GM23338 (cell line): ENCODE measurements at places on chromosomes 7 and 10. TPM values are rescaled to one million over a fixed set of nuclear protein-coding genes. Genes with fewer than 3 reads are reported as not detected.

MMRN2 gene
- total RNA-seq, result 1.0 and 2.4 TPM in 2 replicates

PPP1R17 gene
- total RNA-seq, result 0.27 and 0.52 TPM in 2 replicates

CPEB3 gene
- total RNA-seq, result 1.6 and 1.9 TPM in 2 replicates

BMI1 gene
- 9.7 and 10.7 TPM in 2 replicates for total RNA-seq

UPK3B gene
- total RNA-seq, result 3.0 and 5.2 TPM in 2 replicates

GRCh38 chr7:118918556-118918955 lies 694.1 kb downstream of the ANKRD7 start:
- peak; percentile 28 for DNase-seq

DNA sequence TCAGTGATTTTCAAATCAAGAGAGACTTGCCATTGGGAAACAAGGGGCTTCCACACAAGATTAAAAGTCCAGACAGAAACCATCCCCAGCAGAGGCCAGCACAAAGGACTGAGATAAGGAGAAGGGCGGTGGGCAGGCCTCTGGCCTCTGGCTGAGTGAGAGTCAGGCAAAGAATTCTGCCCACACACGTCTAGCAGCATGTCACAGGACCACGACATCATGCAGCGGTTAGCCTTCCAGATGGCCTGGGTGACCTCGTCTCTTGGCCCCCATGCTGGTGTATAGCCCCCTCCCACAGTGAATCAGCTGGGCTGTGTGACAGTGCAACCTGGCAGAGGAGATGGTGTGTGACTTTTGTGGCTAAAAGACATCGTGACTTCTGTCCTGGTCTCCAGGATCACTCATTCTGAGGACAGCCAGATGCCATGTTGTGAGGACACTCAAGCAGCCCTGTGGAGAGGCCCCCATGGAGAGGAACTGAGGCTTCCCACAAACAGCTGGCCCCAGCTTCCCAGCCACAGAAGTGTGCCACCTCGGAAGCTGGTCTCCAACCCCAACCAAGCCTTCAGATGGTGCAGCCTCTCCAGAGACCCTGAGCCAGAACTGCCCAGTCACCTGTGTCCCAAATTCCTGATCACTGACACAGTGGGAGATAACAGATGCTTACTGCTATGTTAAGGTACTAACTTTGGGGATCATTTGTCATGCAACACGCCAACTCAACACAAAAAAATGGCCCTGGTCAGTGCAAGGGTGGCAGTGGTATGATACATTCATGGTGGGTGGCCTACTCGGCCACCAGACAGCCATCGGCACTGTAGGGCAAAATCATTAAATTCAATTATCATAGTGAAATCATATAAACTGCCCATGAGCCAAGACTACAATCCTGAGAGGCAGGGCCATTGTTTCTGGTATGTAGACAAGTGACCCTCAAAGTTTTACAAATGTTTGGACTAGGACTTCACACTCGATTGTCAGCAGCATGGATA lies 73.2 kb downstream of the TNS3 start:
- no peak for DNase-seq

GRCh38 chr10:71112138-71112785 lies 100.1 kb upstream of the UNC5B start:
- DNase-seq, result no peak

DNA sequence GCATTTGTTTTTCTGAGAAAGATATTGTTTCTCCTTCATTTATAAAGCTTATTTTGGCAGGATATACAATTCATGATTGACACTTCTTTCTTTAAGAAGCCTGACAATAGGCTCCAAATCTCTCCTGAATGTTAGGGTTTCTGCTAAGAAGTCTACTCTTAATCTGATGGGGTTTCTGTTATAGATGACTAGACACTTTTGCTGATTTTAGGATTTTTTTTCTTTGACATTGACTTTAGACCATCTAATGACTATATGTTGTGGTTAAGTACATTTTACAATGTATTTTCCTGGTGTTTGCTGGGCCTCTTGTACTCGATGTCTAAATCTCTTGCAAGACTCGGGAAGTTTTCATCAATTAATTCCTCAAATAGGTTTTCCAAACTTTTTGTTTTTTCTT lies 321.8 kb upstream of the SMIM30 start:
- no peak for DNase-seq

GRCh38 chr10:69515699-69516259 lies 57.4 kb downstream of the NEUROG3 start:
- peak; percentile 86 for DNase-seq

GRCh38 chr10:8129438-8129837 lies 75.0 kb downstream of the GATA3 start:
- no peak for DNase-seq

GRCh38 chr7:18639711-18640110 lies 144.2 kb downstream of the HDAC9 start:
- no peak for DNase-seq

GRCh38 chr10:124916098-124916584 lies 25.8 kb upstream of the ZRANB1 start:
- peak; percentile 14 for DNase-seq

GRCh38 chr10:72392571-72392970 lies 37.9 kb upstream of the DNAJB12 start:
- DNase-seq, result no peak

- no peak for DNase-seq
These were observed 2.1 kb upstream of the LRMDA start for GRCh38 chr10:75429159-75429827.

DNA sequence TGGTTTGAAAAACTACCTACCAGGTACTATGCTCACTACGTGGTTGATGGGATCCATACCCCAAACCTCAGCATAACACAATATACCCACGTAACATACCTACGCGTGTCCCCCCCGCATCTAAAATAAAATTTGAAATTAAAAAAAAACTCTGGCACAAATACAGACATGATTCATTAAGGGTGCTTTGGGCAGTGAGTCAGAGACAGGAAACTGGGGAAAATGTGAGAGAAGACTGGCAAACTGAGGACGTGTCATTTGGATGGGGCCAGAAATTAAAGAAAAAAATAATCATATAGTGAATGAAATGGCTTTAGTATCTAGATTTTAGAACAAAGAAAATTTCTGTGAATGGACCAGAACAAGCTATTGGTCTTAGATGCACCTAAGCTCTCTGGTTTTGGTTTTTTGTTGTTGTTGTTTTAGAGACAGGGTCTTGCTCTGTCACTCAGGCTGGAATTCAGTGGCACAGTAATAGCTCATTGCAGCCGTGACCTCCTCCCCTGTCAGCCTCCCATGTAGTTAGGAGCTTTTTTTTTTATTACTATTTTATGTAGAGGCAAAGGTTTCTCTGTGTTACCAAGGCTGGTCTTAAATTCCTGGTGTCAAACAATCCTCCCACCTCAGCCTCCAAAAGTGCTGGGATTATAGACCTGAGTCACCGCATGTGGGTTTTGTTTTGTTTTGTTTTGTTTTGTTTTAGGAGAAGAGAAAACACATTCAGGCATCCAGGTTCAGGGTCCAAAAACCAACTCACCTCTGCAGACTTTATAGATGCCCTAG lies 5.9 kb upstream of the PRSS58 start:
- no peak for DNase-seq
